ENCODE measurements at places on chromosomes 4 and X. TPM values are rescaled to one million over a fixed set of nuclear protein-coding genes. Genes with fewer than 3 reads are reported as not detected.

- H3K4me1 ChIP-seq = no peaks in the 10 kb centered on the region
- H3K4me3 ChIP-seq = no peak overlapping the region
- no peaks in the 10 kb centered on the region for H3K27me3 ChIP-seq
- H3K27ac ChIP-seq = no peak overlapping the region
- DNase-seq = no peak
These were observed 77.8 kb downstream of the LRP2BP start for GRCh38 chr4:185317880-185318279.

GRCh38 chr4:121861426-121861825 lies 8.8 kb downstream of the BBS7 start:
- no peak overlapping the region for H3K27ac ChIP-seq
- no peaks in the 10 kb centered on the region for H3K36me3 ChIP-seq
- H3K27me3 ChIP-seq = no peaks in the 10 kb centered on the region
- no peaks in the 10 kb centered on the region for H3K4me1 ChIP-seq

GRCh38 chr4:189084671-189085070 lies 856.0 kb upstream of the FRG1 start:
- H3K4me1 ChIP-seq = no peaks in the 10 kb centered on the region
- no peak overlapping the region for H3K4me3 ChIP-seq
- H3K27me3 ChIP-seq = no peaks in the 10 kb centered on the region

GRCh38 chr4:14465507-14465906 lies 536.8 kb upstream of the CPEB2 start:
- no peaks in the 10 kb centered on the region for H3K36me3 ChIP-seq
- no peak overlapping the region for H3K27ac ChIP-seq
- no peaks in the 10 kb centered on the region for H3K27me3 ChIP-seq
- no peaks in the 10 kb centered on the region for H3K4me1 ChIP-seq
- DNase-seq = no peak

- H3K27ac ChIP-seq = no peak overlapping the region
- no peak overlapping the region for H3K4me3 ChIP-seq
- no peaks in the 10 kb centered on the region for H3K27me3 ChIP-seq
- no peak for DNase-seq
These were observed 5.2 kb downstream of the TFE3 start for GRCh38 chrX:49037883-49038475.

GRCh38 chr4:74934016-74934831 lies 1.3 kb downstream of the PARM1 start:
- H3K36me3 ChIP-seq = no peaks in the 10 kb centered on the region
- H3K27me3 ChIP-seq = no peaks in the 10 kb centered on the region
- no peak for DNase-seq
- peak overlapping the region; percentile 58 for H3K4me3 ChIP-seq
- H3K27ac ChIP-seq = peak overlapping the region; percentile 92

DNA sequence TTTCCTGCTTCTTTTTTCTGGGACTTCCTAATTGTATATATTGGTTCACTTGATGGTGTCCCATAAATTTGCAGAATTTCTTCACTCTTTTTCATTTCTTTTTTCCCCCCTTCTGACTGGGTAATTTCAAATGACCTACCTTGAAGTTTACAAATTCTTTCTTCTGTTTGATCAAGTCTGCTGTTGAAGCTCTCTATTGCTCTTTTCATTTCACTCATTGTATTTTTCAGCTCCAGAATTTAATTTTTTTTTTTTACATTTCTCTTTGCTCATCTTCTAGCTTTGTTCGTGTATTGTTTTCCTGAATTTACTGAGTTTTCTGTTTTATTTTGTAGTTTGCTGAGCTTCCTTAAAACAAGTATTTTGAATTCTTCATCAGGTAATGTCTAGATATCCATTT lies 61.7 kb upstream of the SRD5A3 start:
- H3K4me1 ChIP-seq = no peaks in the 10 kb centered on the region
- H3K36me3 ChIP-seq = no peaks in the 10 kb centered on the region
- no peak for DNase-seq
- no peak overlapping the region for H3K4me3 ChIP-seq

DNA sequence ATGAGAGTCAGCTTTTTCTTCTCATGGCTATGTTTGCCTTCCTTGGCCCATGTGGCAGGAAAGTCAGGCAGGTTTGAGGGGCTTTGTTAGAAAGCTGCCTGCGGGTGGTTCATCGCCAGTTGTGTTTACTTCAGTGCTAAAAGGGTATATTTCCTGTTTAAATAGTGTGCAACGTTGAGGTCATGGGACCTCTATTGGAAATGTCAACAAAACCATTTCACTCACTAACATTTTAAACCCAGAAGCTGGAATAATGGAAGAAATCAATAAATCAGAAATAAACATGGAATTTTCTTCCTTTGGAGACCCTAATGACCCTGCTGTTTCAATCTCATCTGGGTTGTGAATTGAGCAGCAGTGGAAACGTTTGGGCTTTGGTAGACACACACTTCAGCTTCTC lies 185.8 kb downstream of the ANKRD50 start:
- H3K27ac ChIP-seq = no peak overlapping the region
- H3K36me3 ChIP-seq = no peaks in the 10 kb centered on the region
- no peaks in the 10 kb centered on the region for H3K4me1 ChIP-seq
- no peak for DNase-seq
- no peak overlapping the region for H3K4me3 ChIP-seq
- H3K27me3 ChIP-seq = no peaks in the 10 kb centered on the region

DNA sequence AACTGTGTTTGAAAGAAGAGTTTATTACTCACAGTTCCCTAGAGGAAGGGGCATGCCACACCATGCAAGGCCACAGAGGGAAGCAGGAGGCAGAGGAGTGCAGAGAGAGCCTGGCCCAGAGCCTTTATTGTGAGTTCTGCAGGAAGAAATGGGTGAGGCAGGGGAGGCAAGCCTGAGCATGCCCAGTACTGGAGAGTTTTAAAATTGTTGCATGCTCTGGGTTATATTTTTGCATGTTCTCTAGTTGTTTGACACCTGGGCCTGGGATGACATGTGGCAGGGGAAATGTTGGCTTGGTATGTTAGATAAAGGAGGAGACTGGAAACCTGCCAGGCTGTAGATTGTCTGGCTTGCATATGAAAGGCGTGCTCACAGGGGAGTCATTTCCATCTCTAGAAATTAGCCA lies 19.7 kb upstream of the CRMP1 start:
- no peaks in the 10 kb centered on the region for H3K36me3 ChIP-seq
- H3K4me1 ChIP-seq = no peaks in the 10 kb centered on the region
- H3K4me3 ChIP-seq = no peak overlapping the region
- no peak overlapping the region for H3K27ac ChIP-seq
- no peak for DNase-seq
- H3K27me3 ChIP-seq = no peaks in the 10 kb centered on the region

GRCh38 chr4:159177265-159178150 lies 74.6 kb downstream of the RAPGEF2 start:
- peak overlapping the region; percentile 18 for H3K27ac ChIP-seq
- H3K27me3 ChIP-seq = no peaks in the 10 kb centered on the region
- no peak overlapping the region for H3K4me3 ChIP-seq
- peaks cover 77% of the 10 kb centered on the region for H3K4me1 ChIP-seq
- DNase-seq = no peak

GRCh38 chrX:8848441-8848840 lies 47.3 kb upstream of the FAM9A start:
- DNase-seq = no peak
- no peak overlapping the region for H3K27ac ChIP-seq
- H3K4me3 ChIP-seq = no peak overlapping the region
- no peaks in the 10 kb centered on the region for H3K36me3 ChIP-seq

- H3K27me3 ChIP-seq = no peaks in the 10 kb centered on the region
- no peak overlapping the region for H3K27ac ChIP-seq
- peak; percentile 78 for DNase-seq
- no peaks in the 10 kb centered on the region for H3K36me3 ChIP-seq
- H3K4me3 ChIP-seq = no peak overlapping the region
These were observed 392.5 kb downstream of the BCOR start for GRCh38 chrX:39705290-39705689.

- no peak overlapping the region for H3K27ac ChIP-seq
- no peak overlapping the region for H3K4me3 ChIP-seq
- DNase-seq = no peak
- H3K36me3 ChIP-seq = no peaks in the 10 kb centered on the region
- no peaks in the 10 kb centered on the region for H3K4me1 ChIP-seq
These were observed 1096.1 kb upstream of the PRKX start for GRCh38 chrX:4809571-4809970.

DNA sequence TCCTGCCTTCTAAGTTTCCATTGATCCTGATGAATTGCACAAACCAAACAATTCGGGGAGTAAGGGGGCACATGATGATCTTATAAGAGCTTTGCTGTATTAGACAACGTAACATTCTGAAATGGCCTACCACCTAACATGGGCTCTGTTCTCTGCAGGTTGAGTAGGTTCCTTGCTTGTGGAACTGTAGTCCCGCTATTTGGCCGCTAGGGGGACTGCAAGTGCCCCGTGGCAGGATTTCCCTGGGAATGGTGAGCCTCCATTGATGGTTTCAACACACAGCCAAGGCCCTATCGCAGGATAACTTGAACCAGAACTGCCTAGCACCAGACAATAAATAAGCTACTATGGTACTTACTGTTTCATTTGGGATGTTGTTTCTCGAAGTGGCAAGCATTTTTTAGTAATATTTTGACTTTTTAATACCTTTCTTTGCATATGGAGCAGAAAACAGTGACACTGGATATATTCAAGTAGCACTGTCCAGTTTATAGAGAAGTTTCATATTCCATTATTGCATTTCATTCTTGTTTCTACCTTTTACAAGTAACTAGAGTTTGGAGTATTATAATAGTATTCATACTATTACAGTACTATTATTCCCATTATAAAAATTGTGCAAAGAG lies 11.9 kb downstream of the AR start:
- DNase-seq = no peak
- H3K4me3 ChIP-seq = no peak overlapping the region
- no peaks in the 10 kb centered on the region for H3K36me3 ChIP-seq
- H3K27ac ChIP-seq = no peak overlapping the region

GRCh38 chr4:91373546-91373945 lies 930.2 kb upstream of the GRID2 start:
- no peak overlapping the region for H3K27ac ChIP-seq
- H3K4me1 ChIP-seq = no peaks in the 10 kb centered on the region
- H3K4me3 ChIP-seq = no peak overlapping the region

DNA sequence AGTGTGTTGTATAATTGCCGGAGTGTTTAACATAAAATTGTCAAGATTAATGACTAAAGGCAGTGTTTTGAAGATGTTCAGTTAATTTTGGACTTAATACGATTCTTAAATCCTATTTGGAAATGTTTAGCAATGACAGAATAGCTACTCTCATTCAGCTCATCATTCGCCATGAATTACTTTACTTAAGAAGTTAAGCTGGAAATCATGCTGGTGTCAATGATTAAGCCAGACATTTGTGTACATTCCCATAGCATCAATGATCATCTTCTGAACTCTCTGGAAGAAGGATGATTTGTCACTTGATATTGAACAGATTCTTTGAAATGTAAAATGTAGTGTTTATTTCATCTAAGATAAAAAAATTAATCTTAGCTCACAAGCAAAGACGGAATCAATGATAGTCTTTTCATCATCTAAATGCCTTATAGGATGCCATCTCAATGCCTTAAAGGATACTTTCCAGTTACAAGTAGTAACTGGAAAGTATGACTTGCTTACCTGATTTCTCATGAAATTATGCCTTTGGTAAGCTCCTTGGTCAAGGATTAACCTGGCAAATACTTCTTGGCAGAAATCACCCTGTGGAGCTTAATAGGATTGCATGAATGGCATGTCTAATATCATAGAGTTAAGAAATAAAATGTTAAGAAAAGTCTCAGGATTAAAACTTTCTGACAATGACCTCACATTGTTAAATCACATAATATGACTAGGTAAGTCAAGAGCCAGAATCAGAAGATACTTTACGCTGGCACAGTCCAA lies 515.5 kb upstream of the AGA start:
- H3K27me3 ChIP-seq = no peaks in the 10 kb centered on the region
- H3K27ac ChIP-seq = no peak overlapping the region
- no peaks in the 10 kb centered on the region for H3K4me1 ChIP-seq
- no peaks in the 10 kb centered on the region for H3K36me3 ChIP-seq

DNA sequence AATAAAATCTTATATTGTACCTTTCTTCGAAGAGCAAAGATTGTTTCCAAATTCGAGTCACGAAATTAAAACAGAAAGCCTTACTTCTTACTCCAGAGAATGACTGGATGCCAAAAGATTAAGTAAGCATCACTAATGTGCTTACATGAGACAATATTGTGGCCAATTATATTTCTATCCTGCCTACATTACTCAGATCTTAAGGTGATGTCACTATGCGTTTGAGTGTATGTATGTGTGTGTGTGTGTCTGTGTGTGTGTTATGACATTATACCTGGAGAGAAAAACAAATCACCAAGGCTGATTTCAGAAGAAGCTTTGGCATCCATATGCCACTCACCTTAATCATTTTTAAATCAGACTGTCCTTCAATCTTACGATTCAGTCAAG lies 556.3 kb downstream of the PPARGC1A start:
- DNase-seq = no peak
- no peaks in the 10 kb centered on the region for H3K27me3 ChIP-seq
- no peak overlapping the region for H3K4me3 ChIP-seq
- no peaks in the 10 kb centered on the region for H3K36me3 ChIP-seq
- no peak overlapping the region for H3K27ac ChIP-seq

GRCh38 chrX:39996536-39996935 lies 101.2 kb downstream of the BCOR start:
- H3K27ac ChIP-seq = no peak overlapping the region
- no peak for DNase-seq
- H3K4me1 ChIP-seq = no peaks in the 10 kb centered on the region
- no peak overlapping the region for H3K4me3 ChIP-seq
- H3K27me3 ChIP-seq = no peaks in the 10 kb centered on the region
- H3K36me3 ChIP-seq = no peaks in the 10 kb centered on the region

GRCh38 chr4:24963277-24963676 lies 50.4 kb upstream of the CCDC149 start:
- no peaks in the 10 kb centered on the region for H3K36me3 ChIP-seq
- H3K27ac ChIP-seq = no peak overlapping the region
- no peaks in the 10 kb centered on the region for H3K4me1 ChIP-seq
- no peak overlapping the region for H3K4me3 ChIP-seq
- no peak for DNase-seq

DNA sequence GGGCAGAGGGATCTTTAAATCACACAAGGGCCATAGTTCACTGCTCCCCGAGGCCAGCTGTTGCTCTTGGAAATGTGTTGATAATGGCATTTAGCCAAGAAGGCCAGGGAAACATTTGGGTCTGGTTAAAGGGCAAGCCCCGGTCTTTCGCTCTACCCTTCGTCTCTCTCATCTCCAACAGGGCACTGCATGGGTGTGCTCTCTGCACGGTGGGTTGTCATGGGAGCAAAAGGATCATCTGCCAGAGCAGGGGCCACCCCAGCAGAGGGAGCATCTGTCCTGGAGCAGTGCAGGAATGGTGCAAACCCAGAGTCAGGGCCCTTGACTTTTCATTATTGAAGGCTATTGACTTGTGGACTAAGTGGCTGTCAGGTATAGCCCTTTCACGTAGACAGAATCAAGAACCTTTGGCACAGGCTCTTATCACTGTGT lies 22.7 kb upstream of the PGRMC2 start:
- H3K4me1 ChIP-seq = no peaks in the 10 kb centered on the region
- DNase-seq = no peak
- no peak overlapping the region for H3K4me3 ChIP-seq
- H3K27me3 ChIP-seq = no peaks in the 10 kb centered on the region
- H3K27ac ChIP-seq = no peak overlapping the region

- no peak overlapping the region for H3K27ac ChIP-seq
- DNase-seq = no peak
- no peak overlapping the region for H3K4me3 ChIP-seq
These were observed 196.6 kb upstream of the AGA start for GRCh38 chr4:177638871-177639270.

Gene GRK4
- 8.2 TPM for total RNA-seq

Gene SHOX
- not detected for total RNA-seq

Gene SYTL4
- total RNA-seq = 3.2 TPM

Gene ADGRL3
- total RNA-seq = 0.86 TPM

Gene ZMAT1
- 4.4 TPM for total RNA-seq
